ENCODE measurements at places on chromosomes 2 and 18.

DNA sequence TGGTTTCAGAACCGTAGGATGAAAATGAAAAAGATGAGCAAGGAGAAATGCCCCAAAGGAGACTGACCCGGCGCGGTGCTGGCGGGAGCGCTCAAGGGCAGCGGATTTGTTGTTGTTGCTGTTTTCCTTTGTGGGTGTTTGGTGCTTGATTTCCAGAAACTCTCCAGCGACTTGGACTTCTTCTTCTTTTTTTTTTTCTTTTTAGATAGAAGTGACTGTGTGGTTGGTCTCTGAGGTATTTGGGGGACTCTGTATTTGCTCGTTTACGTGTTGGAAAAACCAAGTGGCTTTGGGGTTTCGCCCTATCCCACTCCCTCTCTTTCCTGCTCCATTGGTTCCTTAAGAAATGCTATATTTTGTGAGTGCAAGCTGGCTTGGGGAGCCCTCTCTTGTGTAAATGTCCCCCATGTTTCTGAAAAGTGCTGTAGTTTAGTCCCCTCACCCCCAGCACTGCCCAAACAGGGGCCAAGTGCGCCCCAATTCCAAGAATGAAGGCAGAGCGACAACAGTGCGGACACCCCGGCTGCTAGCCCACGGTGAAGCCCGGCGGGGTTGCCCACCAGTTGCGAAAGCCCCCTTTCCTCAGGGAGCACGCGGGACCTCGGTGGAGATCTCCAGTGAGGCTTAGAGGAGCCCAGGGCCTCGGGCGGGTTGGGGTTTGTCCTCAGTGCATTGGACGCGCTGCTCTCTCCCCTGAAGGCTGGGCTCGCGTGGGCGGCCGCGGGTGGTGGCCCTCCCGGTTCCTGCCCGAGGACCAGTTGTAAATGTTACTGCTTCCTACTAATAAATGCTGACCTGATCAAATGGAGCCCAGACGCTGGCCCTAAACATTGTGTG lies 1.8 kb downstream of the HOXD9 start:
- DNase-seq: no peak

DNA sequence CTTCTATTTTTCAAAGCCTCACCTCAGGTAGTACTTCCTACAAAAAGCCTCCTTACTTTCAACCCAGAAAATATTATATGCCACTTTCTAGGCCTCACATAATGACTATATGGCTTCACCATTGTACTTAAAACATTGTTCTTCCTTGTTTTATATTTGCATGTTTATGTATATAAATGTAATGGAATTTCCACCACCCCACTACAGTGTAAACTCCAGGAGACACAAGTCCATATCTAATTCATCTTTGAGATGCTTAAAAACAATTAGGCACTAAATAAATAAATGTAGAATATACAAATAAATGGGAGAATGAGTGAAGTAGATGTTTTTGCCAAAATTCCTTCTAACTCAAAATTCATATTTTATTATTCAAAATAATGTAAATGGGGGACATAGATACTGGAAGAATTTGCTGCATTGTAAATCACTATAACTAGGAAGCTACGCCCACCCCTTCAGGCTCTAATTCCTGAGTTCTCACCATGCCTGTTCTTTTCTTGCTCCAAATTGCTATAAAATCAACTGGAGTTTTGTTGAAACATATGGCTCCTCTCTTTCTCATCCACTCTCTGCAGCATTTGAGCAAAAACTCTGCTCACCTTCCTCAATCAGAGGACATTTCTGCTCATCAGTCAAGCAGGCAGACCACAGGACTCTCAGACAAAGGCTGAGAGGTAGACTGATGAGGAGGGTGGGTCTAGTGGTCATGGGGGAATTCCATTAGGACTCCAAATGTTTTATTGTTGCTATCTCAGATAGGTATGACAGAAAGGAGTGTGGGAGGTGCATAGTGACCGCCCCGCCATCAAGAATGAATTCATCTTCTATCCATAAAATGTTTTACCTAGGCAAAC lies 243.0 kb downstream of the HNMT start:
- no peak for DNase-seq

DNA sequence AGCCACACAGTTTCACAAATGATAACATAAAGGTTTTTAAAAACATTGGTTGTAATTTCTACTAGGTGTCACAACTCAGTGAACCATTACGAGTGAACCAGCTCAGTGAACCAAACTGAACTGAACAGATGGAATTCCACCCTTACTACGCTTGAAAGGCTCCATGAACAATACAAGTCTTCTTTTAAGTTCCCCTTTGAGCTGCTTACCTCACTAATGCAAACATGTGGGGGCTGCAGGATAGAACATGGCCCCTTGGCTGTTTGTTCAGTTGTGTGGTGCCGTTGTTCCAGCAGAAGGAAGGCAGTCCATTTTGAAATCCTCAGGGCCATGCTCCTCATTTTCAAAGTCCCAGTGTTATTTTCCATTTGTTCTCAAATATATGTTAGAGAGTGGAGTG lies 30.7 kb upstream of the KLHL14 start:
- no peak for DNase-seq

GRCh38 chr18:49342690-49343089 lies 117.8 kb downstream of the DYM start:
- no peak for DNase-seq

- no peak for DNase-seq
Measured at GRCh38 chr2:171173087-171173486, 12.4 kb upstream of the TLK1 start.

GRCh38 chr18:461762-462161 lies 38.7 kb downstream of the COLEC12 start:
- DNase-seq: no peak

DNA sequence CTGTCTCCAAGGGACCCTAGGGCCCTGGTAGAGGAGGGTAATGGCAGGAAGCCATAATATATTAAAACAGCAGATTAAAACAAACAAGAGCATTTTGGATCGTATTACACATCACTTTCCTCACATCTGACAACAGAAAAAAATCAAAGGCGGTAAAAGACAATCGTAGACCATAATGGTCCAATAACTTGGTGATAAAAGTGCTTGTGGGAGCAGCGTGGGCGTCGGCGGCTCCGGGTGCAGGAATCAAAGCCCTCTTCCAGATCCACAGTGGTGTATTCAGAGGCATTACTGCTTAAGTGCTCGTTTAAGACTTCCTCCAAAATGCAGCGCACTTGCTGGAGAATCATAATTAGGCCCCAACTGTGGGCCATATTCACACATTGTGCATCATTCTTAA lies 68.0 kb downstream of the FECH start:
- no peak for DNase-seq

DNA sequence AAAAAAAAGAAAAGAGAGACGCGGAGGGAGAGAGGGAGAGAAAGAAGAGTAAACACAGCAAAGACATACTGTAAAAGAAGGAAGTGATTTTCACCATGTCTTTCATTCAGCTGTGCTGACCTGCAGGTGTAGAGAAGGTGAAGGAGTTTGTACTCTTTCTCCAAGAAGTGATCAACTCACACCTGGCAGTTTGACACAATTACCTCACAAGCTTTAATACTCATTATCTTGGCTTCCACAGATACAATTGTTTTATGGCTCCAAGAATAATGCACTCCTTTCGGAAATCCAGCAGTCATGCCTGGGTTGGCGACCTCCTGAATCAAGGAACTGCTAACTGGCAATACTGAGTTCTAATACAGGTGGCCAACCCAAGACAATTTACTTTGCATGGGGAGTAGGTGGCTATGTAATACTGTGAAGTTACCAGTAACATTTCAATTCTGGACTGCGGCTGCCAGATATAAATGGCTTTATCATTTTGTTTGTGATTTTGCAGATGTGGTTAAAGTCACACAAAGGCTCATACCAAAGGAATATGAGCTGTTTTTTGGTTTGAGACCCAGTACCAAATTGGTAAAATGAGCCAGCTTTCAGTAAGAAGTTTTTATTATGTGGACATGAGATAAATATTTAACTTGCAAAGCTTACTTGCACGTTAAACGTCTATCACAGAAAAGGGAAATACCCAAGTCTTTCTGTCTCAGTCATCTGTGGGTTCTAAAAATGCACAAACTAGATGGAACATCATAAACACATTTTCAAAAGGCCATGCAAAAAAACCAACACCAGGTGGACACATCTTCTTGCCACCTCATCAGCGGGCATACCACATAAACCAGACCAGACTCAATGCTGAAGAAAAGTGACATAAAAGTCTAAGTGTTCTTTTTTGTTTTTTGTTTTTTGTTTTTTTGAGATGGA lies 69.3 kb downstream of the NCKAP5 start:
- DNase-seq: no peak

DNA sequence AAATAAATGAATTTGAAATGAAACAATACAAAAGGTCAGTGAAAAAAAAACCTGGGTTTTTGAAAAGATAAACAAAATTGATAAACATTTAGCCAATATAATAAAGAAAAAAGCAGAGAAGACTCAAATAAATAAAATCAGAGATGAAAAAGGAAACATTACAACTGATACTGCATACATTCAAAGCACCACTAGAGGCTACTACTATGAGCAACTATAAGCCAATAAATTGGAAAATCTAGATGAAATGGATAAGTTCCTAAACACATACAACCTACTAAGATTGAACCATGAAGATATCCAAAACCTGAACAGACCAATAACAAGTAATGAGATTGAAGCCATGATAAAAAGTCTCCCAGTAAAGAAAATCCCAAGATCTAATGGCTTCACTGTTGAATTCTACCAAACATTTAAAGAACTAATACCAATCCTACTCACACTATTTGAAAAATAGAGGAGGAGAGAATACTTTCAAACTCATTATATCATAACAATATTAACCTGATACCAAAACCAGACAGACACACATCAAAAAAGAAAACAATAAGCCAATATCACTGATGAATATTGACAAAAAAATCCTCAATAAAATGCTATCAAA lies 80.8 kb upstream of the CERS6 start:
- DNase-seq: no peak

DNA sequence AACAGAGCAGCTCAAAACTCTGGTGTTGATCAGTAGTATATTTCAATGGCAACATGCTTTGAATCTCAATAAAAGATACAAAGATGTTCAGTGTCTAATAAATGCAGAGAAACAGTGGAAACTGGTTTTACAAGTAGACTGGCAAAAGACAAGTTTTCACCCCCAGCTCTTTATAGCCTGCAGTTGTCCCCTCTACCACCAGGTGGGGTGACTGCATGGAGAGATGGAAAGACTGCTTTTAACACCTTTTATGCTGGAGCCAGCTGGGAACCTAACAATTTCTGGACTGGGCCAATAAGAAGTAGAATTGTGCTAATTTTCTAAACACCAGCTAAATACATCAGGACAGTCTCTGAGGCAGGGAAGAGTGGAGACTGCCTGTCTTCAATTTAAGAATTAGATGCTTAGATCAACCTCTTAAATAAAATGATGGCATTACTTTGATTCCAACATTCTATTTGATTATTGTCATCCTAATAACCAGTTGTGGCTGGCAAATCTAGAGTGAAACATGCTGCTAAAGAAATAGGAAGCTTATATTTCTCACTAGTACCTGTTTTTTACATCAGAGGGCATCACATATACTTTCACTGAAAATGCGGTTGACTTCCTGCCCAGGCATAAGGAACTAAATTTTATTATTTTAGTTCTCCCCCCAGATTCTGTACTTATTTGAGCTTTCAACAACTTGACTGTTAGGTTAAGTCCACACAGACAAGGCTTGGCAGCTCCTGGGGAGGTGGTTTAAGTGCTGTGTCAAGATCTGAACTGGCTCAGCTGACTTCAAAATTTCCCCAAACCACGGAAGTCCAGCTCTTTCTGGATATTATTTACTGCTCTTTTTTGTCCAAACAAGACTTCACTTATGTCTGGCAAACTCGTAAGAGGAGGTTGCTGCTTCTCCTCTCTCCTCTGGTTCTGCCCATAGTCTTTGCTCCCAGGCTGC lies 140.5 kb downstream of the TPGS2 start:
- DNase-seq: no peak

DNA sequence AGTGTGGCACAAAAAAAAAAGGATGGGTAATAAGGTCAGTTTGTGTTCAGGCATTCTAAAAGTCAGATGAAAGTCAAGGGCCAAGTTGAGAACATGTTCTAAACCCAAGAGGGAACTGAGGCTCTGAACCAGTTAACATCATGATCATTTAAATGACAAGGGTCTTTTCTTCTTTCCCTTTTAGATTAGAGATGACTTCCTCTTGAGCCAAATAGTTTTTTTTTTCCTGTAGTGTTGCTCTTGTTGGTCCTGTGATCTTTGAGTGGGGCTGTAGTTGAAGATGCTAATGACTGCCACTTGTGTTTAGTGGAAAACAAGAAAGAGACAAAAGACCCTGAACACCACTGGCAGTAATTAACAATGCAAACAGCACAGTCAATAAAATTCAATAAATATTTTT lies 482.7 kb upstream of the SYT4 start:
- DNase-seq: no peak

GRCh38 chr18:72542984-72543356 lies 1.2 kb downstream of the CBLN2 start:
- no peak for DNase-seq

GRCh38 chr2:17257189-17257909 lies 260.9 kb downstream of the RAD51AP2 start:
- DNase-seq: no peak

DNA sequence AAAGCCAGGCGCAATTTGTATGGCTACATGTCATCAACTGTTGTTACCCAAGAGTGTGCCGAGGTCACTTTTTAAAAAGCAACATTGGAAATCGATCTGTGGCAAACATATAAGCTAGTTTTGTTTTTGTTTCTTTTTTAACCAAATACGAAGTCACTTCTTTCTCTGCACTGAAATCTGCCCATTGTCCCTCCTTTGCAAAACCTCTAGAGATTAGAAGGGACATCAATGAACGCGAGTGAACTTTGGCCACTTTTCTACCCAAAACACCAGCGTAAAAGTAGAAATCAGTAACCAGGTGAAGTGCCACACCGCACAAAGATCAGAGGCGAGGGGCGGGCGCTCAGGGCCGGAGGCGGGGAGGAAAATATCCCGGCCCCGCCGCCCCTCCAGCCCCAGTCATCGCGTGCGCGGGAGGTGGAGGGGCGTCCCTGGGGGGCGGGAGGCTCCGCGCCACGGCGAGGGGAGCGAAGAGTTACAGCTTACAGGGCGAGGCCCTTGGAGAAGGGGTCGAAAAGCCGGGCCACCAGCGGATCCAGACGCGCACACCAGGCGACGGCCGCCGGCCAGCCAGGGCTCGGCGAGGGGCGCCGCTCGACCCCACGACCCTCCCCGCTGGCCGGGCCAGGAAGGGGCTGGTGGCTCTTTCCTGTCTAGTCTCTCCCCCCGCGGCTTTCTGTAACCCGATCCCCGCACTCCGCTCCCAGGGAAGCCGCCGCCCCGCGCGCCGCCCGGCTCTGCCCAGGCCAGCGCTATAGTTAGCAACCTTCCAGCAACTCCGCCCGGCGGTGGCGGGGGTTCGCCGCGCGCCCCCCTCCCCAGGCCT lies 993 bp downstream of the RBMS1 start:
- DNase-seq: no peak

GRCh38 chr2:175823002-175823706 lies 178.9 kb downstream of the LNPK start:
- DNase-seq: no peak

GRCh38 chr2:76008001-76008702 lies 297.4 kb upstream of the GCFC2 start:
- DNase-seq: no peak

GRCh38 chr2:119383410-119384140 lies 16.8 kb downstream of the DBI start:
- no peak for DNase-seq

GRCh38 chr18:39191931-39192330 lies 1626.3 kb upstream of the CELF4 start:
- no peak for DNase-seq
